Natural killer cell treated with Interleukin-12 subunit alpha and Interleukin-12 subunit beta and Interleukin-15 and Interleukin-18, amount 100 ng/mL, for 72 hours (primary cell): ENCODE measurements at places on chromosomes 1 and 21. TPM values are rescaled to one million over a fixed set of nuclear protein-coding genes. Genes with fewer than 3 reads are reported as not detected.

NTNG1 gene
- total RNA-seq: not detected

DPH5 gene
- 28.9 TPM for total RNA-seq

LDLRAD1 gene
- total RNA-seq: not detected

DPH2 gene
- 93.8 TPM for total RNA-seq

DDOST gene
- total RNA-seq: 176 TPM

SLC6A9 gene
- 3.5 TPM for total RNA-seq

LYPLAL1 gene
- 12.5 TPM for total RNA-seq

MYBPH gene
- not detected for total RNA-seq

MFAP2 gene
- total RNA-seq: not detected

LENEP gene
- total RNA-seq: 4.3 TPM

DNA sequence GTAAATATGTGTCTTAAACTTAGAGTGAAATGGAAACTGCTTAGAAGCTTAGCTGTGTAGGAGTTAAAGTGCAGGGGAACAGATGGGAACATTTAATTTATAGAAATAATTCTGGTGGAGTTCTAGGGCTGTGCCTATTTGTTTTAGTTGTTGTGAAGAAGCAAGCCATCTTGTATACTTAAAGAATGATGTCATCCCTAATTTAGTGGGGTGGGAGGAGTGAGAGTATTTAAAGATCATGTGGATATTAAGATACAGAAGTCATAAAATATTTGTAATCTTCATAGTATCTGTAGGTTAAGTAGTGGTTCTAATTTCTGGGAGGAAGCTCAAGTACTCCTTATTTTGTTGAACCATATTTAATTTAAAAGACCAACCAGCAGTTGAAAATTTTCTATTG, 41.5 kb downstream of the BACH1 start:
- no peak for DNase-seq
- no peaks in the 10 kb centered on the region for H3K36me3 ChIP-seq

GRCh38 chr1:116002781-116003420, 26.6 kb downstream of the SLC22A15 start:
- peaks cover 36% of the 10 kb centered on the region for H3K36me3 ChIP-seq
- H3K27ac ChIP-seq: no peak overlapping the region
- no peak for DNase-seq

- peaks cover 34% of the 10 kb centered on the region for H3K36me3 ChIP-seq
- peak overlapping the region; percentile 66 for H3K4me3 ChIP-seq
- no peaks in the 10 kb centered on the region for H3K27me3 ChIP-seq
- H3K27ac ChIP-seq: peak overlapping the region; percentile 90
- no peak for DNase-seq
- peaks cover 45% of the 10 kb centered on the region for H3K4me1 ChIP-seq
Observed at GRCh38 chr1:64865105-64865757, 101.1 kb downstream of the JAK1 start.

DNA sequence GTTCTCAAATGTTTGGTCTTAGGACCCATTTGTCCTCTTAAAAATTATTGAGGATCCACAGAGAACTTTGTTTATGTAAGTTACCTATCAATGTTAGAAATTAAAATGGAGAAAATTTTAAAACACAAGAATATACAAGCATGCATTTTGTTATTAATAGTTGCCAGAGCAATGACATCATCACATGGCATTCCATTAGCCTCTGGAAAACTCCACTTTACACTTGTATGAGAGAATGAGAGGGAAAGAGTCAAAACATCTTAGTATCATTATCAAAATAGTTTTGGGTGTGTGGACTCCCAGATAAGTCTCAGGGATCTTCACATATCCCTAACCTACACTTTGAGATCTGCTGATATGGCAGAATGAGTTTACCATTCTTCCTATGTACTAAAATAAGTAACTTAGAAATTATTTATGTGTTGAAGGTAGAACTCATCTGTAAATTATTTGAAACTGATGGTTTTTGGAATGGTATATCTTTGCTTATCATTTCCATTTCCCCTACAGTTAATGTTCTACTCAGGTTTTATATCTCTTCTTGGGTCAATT, 48.8 kb downstream of the RNF220 start:
- no peak overlapping the region for H3K27ac ChIP-seq
- no peak for DNase-seq
- H3K4me1 ChIP-seq: no peaks in the 10 kb centered on the region
- H3K4me3 ChIP-seq: no peak overlapping the region

DNA sequence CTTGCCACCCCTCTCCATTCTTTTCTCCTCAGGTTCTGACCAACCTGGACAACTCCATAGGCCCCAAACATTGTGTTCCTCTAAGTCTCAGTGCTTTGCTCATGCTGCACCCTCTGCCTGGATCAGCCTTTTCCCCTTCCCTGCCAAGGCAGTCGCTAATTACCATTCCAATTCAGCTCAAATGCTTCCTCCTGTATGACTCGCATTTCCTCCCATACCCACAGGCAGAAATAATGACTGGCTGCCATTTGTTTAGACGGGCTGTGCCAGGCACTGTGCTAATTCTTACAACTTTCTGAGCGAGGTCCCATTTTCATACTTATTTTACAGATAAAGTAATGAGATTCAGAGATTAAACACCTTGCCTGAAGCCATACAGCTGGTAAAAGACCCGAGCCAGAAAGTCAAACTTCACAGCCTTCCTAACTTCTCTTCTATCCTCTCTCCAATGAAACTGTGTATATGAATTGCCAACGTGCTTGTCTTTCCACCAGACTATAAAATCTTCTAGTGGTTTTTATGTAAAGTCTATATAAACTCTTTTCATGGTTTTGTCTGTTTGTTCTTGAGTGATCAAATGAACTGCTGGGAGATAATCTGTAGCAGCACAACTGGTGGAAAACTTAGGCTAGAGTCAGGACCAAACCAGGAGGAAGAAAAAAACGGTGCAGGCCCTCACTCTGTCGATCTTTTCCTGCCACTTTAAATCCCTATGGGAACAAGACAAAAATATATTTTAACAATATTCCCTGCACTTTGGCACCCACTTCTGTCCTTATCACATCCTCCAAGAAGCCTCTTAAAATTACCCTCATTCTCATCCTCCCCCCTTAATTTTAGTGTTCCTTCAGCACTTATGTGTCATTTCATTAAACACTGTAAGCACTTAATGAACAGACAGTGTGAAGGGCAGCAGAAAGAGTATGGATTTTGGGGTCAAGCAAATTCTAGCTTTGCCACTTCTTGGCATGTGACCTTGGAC, 33.7 kb downstream of the RAB3B start:
- peaks cover 13% of the 10 kb centered on the region for H3K27me3 ChIP-seq
- DNase-seq: no peak
- H3K4me1 ChIP-seq: no peaks in the 10 kb centered on the region
- H3K27ac ChIP-seq: no peak overlapping the region
- no peak overlapping the region for H3K4me3 ChIP-seq
- no peaks in the 10 kb centered on the region for H3K36me3 ChIP-seq

DNA sequence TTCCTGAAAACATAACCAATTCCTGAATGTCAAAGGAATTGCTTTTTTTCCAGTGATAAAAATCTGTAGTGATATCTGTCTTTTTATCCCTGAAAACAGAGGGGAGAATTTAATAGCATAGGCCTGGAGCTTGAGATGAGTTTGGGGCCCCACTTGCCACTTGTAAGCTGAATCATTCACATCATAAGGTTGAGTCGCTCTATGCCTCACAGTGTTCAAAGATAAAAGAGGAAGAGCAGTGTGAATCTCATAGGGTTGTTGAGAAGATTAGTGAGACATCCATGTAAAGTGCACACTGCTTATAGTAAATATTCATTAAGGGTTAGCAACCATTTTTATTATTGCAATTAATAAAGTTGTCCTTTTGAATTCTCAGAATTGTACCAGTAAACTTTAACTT, 271.3 kb downstream of the DNM3 start:
- H3K4me3 ChIP-seq: no peak overlapping the region
- DNase-seq: no peak
- H3K27ac ChIP-seq: no peak overlapping the region
- no peaks in the 10 kb centered on the region for H3K36me3 ChIP-seq
- H3K27me3 ChIP-seq: peaks cover 9% of the 10 kb centered on the region

- DNase-seq: no peak
- H3K4me3 ChIP-seq: peak overlapping the region; percentile 84
- H3K27me3 ChIP-seq: no peaks in the 10 kb centered on the region
- peaks cover 27% of the 10 kb centered on the region for H3K36me3 ChIP-seq
- H3K4me1 ChIP-seq: peaks cover 67% of the 10 kb centered on the region
Observed at GRCh38 chr1:198680174-198680875, 41.5 kb downstream of the PTPRC start.

GRCh38 chr1:173467426-173467825, 9.7 kb upstream of the PRDX6 start:
- no peaks in the 10 kb centered on the region for H3K27me3 ChIP-seq
- no peak overlapping the region for H3K4me3 ChIP-seq
- no peak for DNase-seq
- peaks cover 63% of the 10 kb centered on the region for H3K36me3 ChIP-seq
- H3K4me1 ChIP-seq: peaks cover 19% of the 10 kb centered on the region

GRCh38 chr1:208526613-208527125, 282.5 kb upstream of the PLXNA2 start:
- DNase-seq: no peak
- H3K36me3 ChIP-seq: no peaks in the 10 kb centered on the region
- H3K4me1 ChIP-seq: no peaks in the 10 kb centered on the region
- peaks cover 34% of the 10 kb centered on the region for H3K27me3 ChIP-seq

DNA sequence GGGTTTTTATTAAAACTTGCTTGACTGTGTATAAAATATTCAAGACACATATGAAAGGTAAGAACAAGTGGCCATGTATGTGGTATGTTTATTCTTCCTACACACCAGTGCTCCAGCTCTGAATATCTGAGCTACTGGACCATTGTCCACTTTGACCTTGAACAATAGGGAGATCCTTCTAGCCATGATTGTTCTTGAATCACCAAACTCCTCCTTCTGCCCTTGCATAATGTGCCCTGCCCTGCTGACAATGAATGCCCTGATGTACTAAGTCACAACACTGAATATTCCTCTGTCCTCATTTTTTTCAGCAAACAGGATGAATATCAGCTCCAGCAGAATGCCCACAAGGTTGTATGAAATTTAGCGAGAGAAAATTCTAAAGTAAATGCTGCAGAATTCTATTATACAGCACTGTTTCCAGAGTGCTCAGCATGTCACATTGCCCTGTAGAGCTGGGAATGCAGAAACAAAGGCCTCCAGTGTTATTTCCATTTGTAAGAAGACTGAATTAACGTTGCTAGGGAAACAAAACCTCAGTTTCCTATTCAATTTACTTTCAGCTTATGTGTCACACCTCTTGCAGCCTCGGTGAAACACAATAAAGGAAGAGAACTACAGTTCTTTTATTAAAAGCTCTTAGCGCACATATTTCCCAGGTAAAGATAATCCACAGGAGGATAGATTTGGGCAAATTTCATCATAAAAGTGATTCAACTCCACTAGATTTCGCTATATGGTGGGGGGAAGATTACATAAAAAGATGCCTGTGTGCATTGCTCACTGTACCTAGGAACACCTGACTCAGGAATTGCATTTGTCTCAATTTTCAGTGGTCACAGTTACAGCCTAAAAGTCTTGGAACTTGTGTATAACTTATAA, 187.4 kb upstream of the ATP1B1 start:
- DNase-seq: no peak
- peaks cover 11% of the 10 kb centered on the region for H3K4me1 ChIP-seq
- H3K36me3 ChIP-seq: no peaks in the 10 kb centered on the region
- no peak overlapping the region for H3K27ac ChIP-seq

DNA sequence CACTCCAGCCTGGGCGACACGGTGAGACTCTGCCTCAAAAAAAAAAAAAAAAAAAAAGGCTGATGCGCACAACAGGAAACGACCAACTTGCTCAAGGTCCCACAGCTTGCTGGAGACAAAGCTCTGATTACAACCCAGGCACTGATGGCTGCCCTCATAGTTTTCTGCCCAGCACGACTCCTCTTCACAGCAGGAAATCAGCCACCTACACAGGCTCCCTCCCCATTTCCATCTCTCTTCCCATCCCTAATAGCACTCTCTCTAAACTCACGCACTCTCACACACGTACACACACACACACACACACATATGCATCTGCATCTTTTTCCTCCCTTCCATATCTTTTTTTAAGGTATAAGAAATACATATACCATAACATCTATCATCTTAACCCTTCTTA, 153.5 kb upstream of the SOD1 start:
- no peak overlapping the region for H3K4me3 ChIP-seq
- H3K4me1 ChIP-seq: peaks cover 17% of the 10 kb centered on the region
- no peak for DNase-seq
- no peak overlapping the region for H3K27ac ChIP-seq

GRCh38 chr21:18499761-18500376, 96.3 kb upstream of the TMPRSS15 start:
- no peaks in the 10 kb centered on the region for H3K27me3 ChIP-seq
- no peaks in the 10 kb centered on the region for H3K36me3 ChIP-seq
- no peaks in the 10 kb centered on the region for H3K4me1 ChIP-seq
- H3K27ac ChIP-seq: no peak overlapping the region
- DNase-seq: no peak

DNA sequence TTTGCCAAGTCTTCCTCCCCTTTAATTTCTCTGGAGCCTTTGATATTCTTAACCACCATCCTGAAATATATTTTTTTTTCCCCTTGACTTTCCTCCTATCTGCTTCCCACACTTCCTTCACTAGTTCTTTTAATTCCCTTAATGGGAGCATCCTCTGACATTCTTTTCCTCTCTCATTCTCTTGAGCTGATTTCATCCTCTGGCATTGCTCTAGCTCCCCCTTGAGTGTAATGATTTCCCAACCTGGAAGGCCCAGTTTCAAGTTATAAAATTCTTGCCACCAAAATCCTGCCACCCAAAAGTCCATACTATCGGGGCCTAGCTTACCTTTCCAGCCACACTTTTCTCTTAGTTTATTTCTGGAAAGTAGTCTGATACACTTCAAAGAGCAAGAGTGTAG, 39.5 kb upstream of the UBE2U start:
- peaks cover 18% of the 10 kb centered on the region for H3K27me3 ChIP-seq
- no peak overlapping the region for H3K4me3 ChIP-seq
- H3K4me1 ChIP-seq: no peaks in the 10 kb centered on the region

GRCh38 chr1:154773551-154773950, 96.5 kb downstream of the KCNN3 start:
- H3K4me1 ChIP-seq: no peaks in the 10 kb centered on the region
- no peak overlapping the region for H3K27ac ChIP-seq
- DNase-seq: no peak
- no peak overlapping the region for H3K4me3 ChIP-seq

DNA sequence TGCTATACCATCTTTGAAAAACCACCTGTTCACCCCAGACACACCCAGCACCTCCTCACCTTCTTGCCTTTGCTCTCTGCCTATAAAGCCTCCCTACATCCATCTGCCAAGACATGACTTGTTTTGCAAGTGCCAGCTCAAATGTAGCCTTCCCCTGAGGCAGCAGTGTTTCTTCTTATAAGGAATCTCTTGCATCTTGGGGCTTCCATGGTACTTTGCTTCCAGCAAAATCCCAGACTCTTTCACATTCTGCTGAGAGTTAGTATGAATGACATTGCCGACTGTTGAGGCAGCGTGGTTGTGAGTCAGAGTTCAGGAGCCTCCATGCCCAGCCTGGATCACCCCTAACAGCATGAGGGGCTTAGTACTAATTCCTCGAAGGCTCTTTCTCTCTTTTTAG, 217.4 kb upstream of the RUNX1 start:
- peaks cover 4% of the 10 kb centered on the region for H3K4me1 ChIP-seq
- peaks cover 8% of the 10 kb centered on the region for H3K27me3 ChIP-seq
- peaks cover 9% of the 10 kb centered on the region for H3K36me3 ChIP-seq
- DNase-seq: no peak

GRCh38 chr1:182990413-182991144, 32.6 kb upstream of the LAMC1 start:
- no peak for DNase-seq
- H3K4me1 ChIP-seq: no peaks in the 10 kb centered on the region
- H3K4me3 ChIP-seq: no peak overlapping the region
- H3K27ac ChIP-seq: no peak overlapping the region
- H3K27me3 ChIP-seq: peaks cover 9% of the 10 kb centered on the region
- H3K36me3 ChIP-seq: no peaks in the 10 kb centered on the region

GRCh38 chr1:27643600-27644368, 8.8 kb upstream of the FGR start:
- H3K36me3 ChIP-seq: no peaks in the 10 kb centered on the region
- H3K27me3 ChIP-seq: no peaks in the 10 kb centered on the region
- DNase-seq: peak; percentile 81
- peaks cover 27% of the 10 kb centered on the region for H3K4me1 ChIP-seq
